ENCODE measurements at places on chromosomes 5 and 9.

- DNase-seq: no peak
Observed at GRCh38 chr5:61409568-61409967, 77.5 kb downstream of the ZSWIM6 start.

GRCh38 chr9:4098031-4098430 is 201.8 kb downstream of the GLIS3 start:
- no peak for DNase-seq

DNA sequence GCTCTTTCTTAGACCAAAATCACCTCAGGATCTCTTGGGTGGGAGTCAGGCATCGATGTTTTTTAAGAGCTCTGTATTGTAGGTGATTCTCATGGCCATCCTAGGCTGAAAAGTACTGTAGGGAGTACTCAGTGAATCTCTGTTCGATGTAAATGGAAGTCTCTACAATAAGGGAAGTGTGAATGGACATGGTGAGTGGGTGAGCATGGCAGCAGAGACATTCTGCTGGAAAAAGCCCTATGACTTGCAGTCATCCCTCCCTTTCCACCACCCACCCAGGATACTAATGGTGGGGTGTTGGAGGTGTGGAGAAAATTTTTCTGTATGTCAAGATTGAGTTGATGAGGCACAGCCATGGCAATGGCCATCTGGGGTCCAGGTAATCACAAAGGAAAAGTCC is 30.9 kb downstream of the ZNF366 start:
- DNase-seq: no peak

- no peak for DNase-seq
Observed at GRCh38 chr9:134734270-134734669, 92.7 kb downstream of the COL5A1 start.

DNA sequence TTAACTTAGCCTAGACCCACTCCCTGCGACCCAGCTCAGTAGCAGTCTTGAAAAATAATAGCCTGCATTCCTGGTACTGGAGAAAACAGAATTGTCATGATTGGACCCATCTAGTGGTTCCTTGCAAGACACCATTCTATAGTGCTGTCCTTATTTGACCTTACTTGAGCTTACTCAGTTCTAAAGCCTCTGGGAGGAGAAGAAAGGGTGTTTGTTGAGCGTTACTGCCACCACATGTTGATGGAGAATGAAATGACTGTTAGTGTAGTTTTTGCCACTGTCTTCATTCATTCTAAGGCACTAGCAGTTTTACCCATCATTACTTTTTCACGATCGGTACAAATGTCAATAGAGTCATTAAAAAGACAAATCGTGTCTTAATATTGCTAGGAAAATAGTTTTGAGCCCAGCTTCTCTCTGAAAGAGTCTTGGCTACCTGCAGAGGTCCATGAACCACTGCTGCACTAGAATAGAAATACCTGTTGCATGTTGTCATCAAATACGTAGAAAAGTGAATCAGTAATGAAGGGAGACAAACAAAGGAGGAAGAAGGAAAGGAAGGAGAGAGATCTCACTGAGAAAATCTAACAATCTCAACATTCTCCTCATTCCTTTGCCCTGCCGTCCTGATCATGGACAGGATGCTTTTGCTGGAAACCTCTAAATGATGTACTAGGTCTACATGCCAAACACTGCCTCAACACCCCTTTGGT is 96.0 kb downstream of the LIX1 start:
- DNase-seq: no peak

- no peak for DNase-seq
Observed at GRCh38 chr9:126470241-126470993, 143.3 kb upstream of the LMX1B start.

- no peak for DNase-seq
Observed at GRCh38 chr5:148466236-148466580, 82.5 kb downstream of the FBXO38 start.

GRCh38 chr9:83133316-83133715 is 70.4 kb upstream of the RASEF start:
- no peak for DNase-seq

- no peak for DNase-seq
Observed at GRCh38 chr5:118967059-118967508, 21.3 kb downstream of the DTWD2 start.

DNA sequence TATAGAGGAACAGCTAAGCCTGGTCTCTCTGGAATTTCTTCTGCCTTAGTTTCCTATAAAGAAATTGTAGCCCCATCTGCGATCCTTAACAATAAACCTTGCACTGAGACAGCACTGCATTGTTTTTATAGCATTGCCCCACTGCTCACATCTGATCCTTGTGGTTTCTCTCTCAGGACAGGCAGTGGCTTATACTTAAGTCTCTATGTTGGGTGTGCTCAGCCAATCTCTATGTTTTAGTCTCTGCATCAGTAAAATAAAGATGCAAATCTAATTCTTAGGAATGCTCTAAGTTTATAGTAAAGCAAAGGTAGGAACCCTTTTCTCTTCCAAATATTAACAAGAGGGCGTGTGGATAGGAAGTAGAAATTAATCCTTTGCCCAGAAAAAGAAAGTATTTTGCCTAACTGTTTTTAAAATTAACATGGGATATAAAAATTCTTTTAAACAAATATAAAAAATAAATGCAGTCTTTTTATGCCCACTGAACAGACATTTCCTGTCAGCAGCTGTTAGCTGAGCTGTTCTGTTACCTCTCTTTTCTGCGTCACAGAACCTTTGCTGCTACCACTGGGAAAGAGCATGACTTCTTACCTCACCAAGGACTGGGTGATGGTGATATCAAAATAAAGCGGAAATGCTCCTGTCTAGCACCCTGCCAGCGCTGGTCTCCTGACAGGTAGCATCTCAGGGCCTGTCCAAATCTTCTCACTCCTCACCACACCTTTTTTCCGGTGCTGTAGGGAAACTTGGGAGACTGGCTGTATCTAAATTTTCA is 29.5 kb downstream of the MRPS27 start:
- DNase-seq: no peak

DNA sequence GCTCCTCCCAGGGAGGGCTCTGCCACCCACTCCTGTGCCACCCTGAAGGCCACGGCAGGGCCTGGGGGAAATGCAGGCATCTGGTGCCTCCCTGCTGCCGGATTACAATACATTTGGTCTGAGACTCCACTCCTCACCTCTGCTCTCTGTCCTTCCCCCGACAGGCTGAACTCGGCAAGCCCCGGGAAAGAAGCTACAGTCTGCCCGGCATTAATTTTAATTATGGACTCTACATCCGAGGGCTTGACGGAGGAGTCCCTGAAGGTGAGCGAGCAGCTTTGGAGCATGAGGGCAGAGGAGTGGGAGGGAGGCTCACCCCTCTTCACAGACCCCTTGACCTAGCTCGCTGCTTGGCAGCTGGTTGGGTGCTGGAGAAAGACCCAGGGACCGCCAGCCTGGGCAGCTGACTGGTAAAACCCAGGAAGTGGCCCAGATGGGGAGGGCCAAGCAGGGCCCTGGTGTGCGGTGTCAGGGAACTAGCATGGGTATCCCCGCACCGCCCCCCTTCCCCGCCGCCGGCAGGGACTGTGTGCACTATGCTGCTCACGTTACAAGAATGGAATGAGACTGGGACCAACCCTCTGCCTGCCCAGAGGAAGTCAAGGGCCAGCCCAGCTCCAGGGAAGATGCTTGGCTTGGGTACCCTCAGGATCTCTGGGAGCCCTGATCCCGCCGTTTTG is 83.7 kb upstream of the BARHL1 start:
- no peak for DNase-seq

DNA sequence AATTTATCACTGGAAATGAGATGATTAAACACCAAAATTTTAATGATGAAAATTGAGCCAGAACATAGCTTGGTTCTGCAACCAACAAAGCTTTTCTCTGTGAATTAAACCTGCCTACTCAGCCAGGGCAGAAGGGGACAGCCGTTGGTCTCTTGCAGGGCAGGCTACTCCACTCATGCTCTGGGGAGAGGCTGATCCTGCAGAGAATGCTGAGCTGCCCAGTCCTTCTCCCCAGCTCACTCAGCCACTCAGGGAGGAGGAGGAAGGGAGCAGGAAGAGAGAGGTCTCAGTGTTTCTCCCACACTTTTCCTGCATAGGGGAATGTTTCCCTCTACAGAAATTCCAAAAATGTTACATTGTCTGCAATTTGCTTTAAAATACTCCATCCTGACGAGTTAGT is 40.4 kb upstream of the HMHB1 start:
- no peak for DNase-seq

- DNase-seq: no peak
Observed at GRCh38 chr5:14006823-14007520, 62.5 kb upstream of the DNAH5 start.

DNA sequence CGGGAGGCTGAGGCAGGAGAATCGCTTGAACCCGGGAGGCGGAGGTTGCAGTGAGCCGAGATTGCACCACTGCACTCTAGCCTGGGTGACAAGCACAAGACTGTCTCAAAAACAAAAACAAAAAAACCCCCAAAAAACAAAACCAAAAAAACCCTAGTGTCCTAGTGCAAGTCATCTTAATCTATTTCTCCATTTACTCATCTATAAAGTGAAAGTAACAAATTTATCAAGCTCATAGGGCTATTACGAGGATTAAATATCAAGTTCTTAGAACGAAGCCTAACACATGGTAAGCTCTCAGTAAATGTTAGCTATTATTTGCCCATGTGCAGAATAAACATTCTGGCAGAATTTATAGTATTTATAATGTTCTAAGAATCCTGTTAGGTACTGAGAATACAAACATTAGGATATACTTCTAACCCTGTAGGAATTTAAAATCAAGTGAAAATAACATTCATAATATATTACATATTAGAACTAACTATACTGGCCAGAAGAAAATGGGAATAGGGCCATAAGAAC is 45.0 kb downstream of the GOLPH3 start:
- DNase-seq: no peak

DNA sequence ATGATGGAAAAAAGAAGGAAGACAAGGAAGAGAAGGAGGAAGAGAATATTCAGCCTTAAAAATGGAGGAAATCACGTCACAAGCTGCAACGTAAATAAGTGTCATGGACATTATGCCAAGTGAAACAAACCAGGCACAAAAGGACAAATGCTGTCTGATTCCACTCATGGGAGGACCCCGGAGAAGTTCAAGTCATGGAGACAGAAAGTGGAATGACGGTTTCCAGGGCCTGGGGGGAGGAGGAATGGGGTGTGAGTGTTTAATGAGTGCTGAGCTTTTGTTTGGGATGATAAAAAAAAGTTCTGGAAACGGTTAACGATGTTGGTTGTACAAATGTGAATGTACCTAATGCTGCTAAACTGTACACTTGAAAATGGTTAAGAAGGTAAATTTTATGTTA is 439.5 kb downstream of the GADD45G start:
- no peak for DNase-seq

GRCh38 chr5:42516282-42517042 is 93.2 kb downstream of the GHR start:
- no peak for DNase-seq

- no peak for DNase-seq
Observed at GRCh38 chr5:69498384-69498783, 5.8 kb downstream of the OCLN start.

- DNase-seq: no peak
Observed at GRCh38 chr9:13603921-13604320, 324.4 kb upstream of the MPDZ start.

- DNase-seq: no peak
Observed at GRCh38 chr9:125428060-125428901, 166.7 kb downstream of the GAPVD1 start.

GRCh38 chr9:4382722-4383317 is 83.0 kb upstream of the GLIS3 start:
- no peak for DNase-seq

DNA sequence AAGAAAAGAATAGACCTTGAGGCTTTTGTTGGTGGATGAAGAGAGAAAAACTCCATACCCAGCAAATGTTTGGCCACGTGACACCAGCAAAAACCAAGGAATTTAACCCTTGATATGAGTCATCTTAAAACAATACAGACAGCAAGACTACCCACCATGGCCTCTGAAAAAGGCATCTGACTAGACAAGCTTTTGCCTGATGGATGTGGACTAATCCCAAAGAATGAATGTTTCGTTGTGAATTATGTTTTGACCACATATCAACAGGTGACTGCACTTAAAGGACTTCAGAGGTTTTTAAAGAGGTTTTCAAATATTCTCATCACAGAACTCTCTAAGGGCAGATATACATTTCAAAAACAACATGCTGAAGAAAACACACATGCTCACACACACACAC is 33.0 kb upstream of the SLC1A3 start:
- no peak for DNase-seq

DNA sequence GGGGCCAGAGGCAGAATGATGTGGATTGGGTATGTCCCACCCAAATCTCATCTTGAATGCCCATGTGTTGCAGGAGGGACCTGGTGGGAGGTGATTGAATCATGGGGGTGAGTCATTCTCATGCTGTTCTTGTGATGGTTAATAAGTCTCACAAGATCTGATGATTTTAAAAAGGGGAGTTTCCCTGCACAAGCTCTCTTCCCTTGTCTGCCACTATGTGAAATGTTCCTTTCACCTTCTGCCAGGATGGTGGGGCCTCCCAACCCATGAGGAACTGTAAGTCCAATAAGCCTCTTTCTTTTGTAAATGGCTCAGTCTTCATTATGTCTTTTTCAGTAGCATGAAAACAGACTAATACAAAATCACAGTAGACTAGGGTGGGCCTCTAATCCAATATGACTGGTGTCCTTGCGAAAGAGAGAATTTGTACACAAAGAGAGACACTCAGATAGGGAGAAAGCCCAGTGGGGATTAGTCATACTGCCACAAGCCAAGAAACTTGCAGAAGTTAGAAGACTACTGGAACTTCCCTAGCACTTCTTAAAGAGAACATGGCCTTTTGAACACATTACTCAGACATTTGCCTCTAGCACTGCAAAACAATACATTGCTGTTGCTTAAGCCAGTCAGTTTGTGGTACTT is 68.4 kb downstream of the ANXA1 start:
- DNase-seq: no peak

DNA sequence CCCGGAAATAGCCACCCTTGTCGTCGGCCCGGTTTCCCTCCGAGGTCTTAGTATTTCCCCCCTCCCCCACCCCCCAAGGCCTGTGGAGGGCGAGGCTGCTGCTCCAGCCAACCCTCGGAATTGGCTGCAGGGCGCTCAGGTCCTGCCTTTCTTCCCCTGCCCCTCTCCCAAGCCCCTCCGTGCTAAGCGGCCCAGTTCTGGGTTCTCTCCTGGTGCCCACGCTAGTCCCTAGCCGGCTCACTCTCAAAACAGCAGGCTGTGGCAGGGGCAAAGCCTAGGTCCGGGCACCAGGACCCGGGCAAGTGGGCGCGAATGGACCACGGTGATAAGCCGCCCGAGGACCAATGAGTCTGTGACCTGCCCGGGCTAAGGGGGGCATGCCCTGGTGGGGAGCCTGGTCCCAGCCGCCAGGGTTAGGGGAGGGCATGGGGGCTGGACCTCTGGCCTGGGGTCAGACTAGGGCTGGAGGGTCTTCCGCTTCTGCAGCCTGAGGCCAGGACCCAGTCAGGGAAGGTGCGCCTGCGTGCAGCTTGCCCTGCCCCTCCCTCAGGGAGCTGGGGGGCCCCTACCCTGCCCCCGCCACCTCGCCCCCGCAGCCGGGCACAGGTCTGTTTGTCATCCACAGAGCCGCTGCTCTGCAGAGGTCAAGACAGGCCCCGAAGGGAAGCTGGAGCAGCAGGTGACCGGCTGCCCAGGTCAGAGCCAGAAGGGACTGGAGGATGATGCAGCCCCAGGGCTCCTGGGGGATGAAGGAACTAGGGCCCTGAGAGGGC is 5.0 kb upstream of the IRX4 start:
- no peak for DNase-seq
